ENCODE measurements at places on chromosomes 5 and 9. TPM values are rescaled to one million over a fixed set of nuclear protein-coding genes. Genes with fewer than 3 reads are reported as not detected.

The ANKRD55 gene
- not detected for total RNA-seq

The C1QTNF2 gene
- 3.2 TPM for total RNA-seq

The OBP2B gene
- not detected for total RNA-seq

The ADAMTS12 gene
- 12.1 TPM for total RNA-seq

The GRIN1 gene
- total RNA-seq = 0.15 TPM

The ORM2 gene
- not detected for total RNA-seq

The CD74 gene
- total RNA-seq = 7.8 TPM

The SPATA31A3 gene
- not detected for total RNA-seq

The SLC45A2 gene
- total RNA-seq = not detected

The KIF12 gene
- total RNA-seq = not detected

The ADGRD2 gene
- not detected for total RNA-seq

The ADAMTS6 gene
- 52.8 TPM for total RNA-seq

The DNAJA1 gene
- total RNA-seq = 94.6 TPM

The TSTD2 gene
- 11.8 TPM for total RNA-seq

The ECM2 gene
- 5.7 TPM for total RNA-seq

The MSX2 gene
- 15.9 TPM for total RNA-seq

The DPM2 gene
- total RNA-seq = 9.6 TPM

The NEUROG1 gene
- not detected for total RNA-seq

The ZDHHC11B gene
- total RNA-seq = 0.29 TPM

The PCDHAC1 gene
- under 0.01 TPM for total RNA-seq

The ARID3C gene
- total RNA-seq = not detected

The HRCT1 gene
- 0.83 TPM for total RNA-seq

All from smooth muscle cell of trachea (primary cell).